ENCODE measurements at places on chromosomes 13 and 19.

- DNase-seq, result peak; percentile 74
These were observed 15.0 kb upstream of the EMC10 start for GRCh38 chr19:50461066-50461875.

DNA sequence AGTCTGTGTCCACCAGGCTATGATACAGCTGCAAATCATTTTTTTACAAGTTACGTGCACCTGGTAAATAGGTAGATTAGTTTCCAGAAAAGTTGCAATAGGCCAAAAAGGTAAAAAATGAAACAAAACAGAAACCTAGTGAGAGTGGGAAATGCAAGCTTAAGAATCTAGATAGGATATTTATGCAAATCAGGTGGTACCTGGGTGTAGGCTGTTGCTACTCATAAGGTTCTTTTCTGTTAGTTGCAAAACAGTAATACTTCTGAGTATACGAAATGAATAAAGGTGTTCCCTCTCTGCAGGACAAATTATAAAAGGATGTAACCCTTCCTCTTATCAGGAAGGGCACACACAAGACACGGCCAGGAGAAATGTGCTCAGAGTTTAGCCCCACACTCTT is 97.9 kb downstream of the UGGT2 start:
- no peak for DNase-seq

- peak; percentile 8 for DNase-seq
These were observed 551.6 kb downstream of the MYO16 start for GRCh38 chr13:109180905-109181425.

DNA sequence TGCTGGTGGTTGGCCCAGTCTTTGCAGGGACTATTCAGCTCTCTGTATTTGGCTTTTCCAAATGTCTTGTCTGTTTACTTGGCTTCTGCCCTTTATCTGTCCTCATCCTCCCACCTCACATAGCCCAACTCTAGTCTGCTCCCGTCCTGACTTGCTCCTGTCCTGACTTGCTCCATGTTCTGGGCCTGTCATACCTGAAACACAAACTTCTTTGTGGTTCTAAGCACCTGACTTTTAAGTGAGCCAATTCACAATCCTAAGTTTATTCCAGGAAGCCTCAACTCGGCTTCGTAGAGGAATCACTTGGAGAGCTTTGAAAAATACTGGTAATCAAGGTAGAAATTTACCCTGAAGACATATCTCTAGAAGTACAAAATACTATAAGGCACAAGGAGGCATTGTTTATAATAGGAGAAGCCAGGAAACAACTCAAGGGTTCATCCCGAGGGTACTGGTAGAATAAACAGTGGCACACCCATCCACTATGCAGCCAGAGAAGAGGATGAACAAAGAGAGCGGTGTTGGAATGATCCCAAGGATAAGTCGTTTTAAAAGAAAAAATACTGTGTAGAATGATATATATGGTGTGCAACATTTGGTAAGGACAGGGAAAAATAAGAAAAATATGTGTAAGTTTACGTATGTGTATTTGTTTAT is 284.5 kb downstream of the FGF14 start:
- DNase-seq, result no peak

Data from muscle of leg (tissue), 16 donors.